Activated CD4-positive, CD25-positive, alpha-beta regulatory T cell (primary cell): ENCODE measurements at places on chromosomes 11 and 22.

GRCh38 chr11:63813563-63814382 is 517 bp downstream of the SPINDOC start:
- no peak for DNase-seq

DNA sequence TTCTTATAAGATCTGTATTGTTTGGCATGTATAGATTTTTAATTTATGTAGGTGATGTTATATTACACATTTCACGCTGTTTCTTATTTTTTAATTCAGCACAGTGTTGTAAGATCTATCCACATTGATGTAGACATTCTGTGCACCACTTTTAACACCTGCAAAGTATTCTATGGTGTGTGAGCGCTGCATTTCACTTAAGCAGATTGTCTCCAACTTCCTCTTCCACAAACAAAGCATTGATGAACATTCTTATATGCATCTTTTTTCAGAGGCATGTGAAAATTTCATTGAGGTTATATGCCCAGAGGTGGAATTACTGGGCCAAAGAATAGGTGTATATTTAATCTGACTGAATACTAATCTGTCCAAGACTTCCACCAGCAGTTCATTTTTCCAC is 3.4 kb upstream of the POU2AF1 start:
- DNase-seq, result no peak

GRCh38 chr22:19783586-19784383 is 23.2 kb downstream of the TBX1 start:
- no peak for DNase-seq

GRCh38 chr11:61041755-61042518 is 60.4 kb upstream of the CD5 start:
- peak; percentile 34 for DNase-seq

DNA sequence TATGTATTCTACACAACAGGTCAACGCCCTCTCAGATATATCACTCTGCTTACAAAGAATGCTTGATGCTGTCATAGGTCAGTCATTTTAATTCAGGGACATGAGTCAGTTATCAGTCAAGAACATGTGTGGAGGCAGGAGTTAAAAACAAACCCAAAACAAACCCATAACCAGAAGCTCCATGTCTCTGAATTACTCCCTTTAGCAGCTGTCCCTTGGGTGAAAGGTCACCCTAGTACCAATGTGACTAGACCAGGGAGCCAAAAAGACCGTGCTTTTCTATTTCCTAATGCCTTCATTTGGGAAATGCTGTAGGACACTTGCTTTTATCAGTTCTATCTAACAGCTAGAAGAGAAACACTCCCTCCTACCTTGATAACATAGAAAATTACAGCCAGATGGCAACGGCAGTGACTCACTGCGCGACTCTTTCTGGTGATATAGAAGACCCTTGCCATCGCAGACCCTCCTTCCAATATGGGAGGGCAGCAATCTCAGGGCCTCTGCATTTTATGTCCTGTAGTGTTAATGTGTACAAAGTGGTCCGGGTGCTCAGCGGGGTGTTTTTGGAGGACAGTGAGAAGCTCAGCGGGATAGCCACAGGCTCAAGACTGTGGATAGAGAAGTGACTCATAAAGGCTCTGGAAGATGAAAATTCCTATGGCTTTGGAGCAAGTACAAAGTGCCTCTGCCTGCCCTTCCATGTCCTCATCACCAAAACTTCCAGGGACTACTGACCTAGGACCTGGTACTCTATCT is 24.8 kb downstream of the APOL5 start:
- no peak for DNase-seq

DNA sequence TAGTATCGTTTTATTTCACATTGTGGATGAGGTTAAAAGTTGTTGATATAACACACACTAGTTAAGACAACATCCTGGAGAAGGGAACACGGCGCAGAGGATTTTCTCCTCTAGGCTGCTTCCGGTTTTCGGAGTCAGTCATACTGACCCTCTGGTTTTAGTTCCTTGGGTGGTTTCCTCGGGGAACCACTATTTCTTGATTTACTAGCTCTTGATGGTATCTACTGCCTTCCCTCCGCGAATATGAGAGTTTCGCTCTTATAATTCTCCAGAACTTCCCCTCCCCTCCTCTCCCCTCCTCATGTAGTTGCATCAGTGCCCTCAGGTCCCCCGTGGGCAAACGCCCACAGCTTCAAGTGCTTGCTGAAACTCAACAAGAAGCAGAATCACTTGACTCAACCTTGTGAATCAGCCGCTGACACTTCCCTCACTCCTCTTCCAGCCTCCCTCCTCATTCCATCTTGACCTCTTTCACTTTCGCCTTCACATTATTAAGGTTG is 15.9 kb upstream of the APOBEC3A start:
- no peak for DNase-seq

GRCh38 chr11:64558869-64559268 is 32.2 kb upstream of the SLC22A12 start:
- DNase-seq, result no peak

DNA sequence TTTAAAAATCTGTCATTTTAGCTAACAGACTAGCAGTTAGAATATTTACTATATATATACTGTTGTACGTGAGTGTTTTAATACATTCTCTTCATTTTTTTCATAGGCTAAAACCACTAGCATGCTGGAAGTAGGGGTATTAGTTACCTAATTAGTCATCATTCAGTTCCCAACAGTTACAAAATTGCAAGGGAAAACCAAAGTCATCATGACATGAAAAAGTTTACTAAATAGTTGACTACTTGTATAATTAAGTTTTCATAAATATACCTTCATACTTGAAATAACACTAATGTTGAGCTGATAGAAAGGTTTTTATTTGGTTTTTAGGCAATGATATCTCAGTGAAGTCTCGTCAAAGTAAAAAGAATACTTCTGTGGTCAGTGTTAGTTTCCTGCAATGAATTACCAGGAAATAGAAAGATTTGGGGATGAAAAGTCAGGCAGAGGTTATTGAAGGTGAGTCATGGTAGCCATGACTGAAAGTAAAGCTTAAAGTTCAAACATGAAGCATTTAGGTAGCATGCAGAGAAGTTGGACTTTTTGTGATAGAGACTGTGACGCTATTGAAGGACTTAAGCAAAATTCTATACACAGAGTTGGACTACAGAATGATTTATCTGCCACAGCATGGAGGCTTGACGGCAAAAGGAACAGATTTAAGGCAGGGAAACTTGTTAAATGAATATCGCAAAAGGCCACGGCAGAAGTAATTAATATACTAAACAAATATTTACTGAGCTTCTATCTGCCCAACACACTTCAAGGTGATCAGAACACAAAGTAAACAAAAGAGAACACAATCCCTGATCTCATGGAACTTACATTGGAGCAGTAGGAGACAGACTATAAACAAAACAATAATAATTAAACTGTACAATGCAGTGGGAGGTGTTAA is 828.1 kb upstream of the FAT3 start:
- DNase-seq, result no peak

DNA sequence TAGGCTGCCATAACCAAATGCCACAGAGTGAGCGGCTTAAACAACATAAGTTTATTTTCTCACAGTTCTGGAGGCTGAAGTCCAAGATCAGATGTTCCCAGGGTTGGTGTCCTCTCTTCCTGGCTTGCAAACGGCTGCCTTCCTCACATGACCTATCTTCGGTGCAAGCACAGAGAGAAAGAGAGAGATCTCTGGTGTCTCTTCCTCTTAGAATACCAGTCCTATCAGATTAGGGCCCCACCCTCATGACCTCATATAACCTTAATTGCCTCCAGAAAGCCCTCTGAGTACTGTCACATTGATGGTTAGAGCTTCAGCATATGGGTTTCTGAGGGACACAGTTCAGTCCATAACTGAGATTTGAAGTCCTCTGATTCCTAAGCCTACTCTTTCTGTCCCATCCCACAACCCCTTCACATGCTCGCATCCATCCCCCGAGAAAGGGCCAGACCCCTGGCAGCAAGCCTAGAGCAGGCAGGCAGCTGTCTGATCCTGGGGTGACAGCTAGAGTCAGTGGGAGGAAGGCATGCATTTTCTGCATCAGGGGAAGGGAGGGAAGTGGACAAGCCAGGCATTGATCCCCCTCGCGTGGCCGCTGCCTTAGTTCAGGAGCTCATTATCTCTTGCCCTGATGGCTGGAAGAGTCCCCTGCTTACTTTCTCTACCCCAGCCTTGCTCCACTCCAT is 114.1 kb downstream of the FAR1 start:
- no peak for DNase-seq

GRCh38 chr11:131561501-131561900 is 191.1 kb downstream of the NTM start:
- no peak for DNase-seq

DNA sequence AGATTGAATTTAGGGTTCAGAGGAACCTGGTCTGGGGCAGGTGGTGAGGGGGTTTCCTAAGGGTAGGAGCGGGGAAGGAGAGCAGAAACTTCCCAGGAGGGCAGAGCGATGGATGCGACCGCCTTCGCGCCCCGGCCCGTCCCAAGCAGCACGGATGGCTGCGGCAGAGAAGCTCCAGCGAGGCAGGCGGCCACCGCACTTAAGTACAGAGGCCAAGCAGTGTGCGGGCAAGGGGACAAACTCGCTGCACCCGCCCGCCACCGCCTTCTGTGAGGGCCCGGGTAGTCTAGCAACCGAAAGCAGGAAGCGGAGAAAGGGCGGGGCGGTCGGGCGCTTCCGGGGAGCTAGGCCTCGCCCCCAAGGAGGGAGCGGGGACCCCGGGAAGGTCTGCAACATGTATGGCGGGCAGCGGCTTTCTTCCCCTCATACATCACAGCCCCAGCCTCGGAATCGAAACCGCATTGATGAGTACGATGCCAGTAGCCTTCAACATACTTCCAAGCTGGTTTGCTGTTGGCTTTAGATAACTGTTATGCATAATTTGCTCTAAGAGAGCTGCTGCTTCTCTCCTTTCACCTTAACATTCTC is at the start of gene AGBL2:
Gene AGBL2 (minus strand): TSS at position 288 of the 588 bp plus-strand sequence. CDS start 719 bp downstream, outside the sequence.
- DNase-seq, result peak; percentile 72

DNA sequence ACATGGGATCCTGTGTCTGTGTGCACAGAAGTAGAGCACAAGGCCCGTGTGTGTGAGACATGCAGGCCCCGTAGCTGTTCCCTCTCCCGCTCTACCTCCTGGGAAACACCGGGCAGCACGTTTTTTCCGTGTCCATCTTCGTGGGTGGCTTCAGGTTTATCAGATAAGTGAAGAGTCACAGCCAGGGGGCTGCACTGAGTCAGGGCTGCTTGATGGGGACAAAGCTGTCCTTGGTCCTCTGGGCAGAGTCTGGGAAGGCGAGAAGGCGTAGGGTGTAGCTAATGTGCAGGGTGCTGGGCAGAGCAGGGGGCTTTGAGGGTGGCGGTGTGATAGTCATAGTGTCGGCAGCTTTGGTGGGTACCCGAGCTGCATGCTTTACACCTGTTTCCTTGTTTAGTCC is 23.7 kb downstream of the INCENP start:
- no peak for DNase-seq

DNA sequence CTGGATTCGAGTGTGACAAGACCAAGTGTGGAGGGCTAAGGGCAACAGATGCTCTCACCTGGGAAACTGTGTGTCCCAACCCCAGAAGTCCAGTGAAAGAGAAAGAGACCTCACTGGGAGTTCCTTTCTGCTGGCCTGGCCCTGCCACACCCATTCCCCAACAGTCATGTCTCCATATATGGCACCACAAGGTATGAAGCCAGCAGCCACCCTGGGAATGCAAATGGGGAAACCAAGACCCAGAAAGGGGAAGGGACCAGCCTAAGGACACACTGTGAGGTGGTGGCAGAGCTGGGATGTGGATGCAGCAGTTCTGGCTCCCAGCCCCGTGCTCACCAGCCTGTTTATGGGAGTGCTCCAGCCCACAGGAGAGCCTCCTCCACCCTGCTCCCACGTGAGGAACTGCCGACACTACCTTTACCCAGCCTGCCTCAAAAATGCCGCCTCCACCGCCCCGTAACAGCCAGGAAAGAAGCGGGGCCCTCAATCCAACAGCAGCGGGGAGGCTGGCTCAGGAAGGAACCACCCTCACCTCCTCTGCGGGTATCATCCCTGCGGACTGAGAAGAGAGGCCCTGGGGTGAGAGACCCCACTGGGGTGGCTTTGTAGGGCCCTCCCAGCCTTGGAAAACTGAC is 12.6 kb downstream of the LMO1 start:
- no peak for DNase-seq

GRCh38 chr11:24705474-24705873 is 208.6 kb downstream of the LUZP2 start:
- DNase-seq, result no peak

- DNase-seq, result no peak
Observed at GRCh38 chr11:12241971-12242672, 131.7 kb downstream of the MICAL2 start.

GRCh38 chr22:19527861-19528417 is 3.7 kb upstream of the CLDN5 start:
- no peak for DNase-seq

- DNase-seq, result peak; percentile 21
Observed at GRCh38 chr11:830295-831117, 2.2 kb upstream of the CD151 start.

GRCh38 chr11:47326198-47326597 is 26.3 kb downstream of the MYBPC3 start:
- no peak for DNase-seq

GRCh38 chr11:65214212-65214845 is 32.6 kb downstream of the CAPN1 start:
- no peak for DNase-seq

- no peak for DNase-seq
Observed at GRCh38 chr11:23123753-23124152, 263.5 kb upstream of the CCDC179 start.

DNA sequence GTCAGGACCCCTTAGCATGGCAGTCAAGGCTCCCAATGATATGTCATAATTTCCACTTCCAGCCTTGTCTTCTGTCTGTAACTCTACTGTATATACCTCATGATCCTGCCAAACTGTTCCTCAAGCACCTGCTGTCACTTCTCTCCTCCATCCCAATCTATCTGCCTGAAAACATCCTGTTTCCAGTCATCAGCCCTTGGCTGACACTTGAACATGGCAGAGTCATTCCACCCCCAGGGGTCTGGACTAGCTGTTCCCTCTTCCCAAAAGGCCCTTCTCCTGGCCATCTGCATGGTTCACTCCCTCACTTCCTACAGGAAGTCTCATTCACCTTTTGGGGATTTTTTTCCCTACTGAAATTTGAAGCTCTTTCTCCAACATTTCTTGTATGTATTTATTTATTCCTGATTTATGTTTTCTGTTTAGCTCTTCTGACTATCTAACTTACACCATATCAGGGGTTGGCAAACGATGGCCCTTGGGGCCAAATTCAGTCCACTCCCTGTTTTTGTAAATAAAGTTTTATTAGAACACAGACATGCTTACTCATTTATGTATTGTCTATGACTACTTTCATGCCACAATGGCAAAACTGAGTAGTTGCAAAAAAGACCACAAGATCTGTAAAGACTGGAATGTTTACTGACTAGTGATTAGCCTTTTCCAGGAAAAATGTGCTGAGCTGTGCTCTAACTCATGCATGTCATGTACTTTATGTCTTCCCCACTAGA is 278.4 kb downstream of the KIRREL3 start:
- DNase-seq, result no peak

- DNase-seq, result no peak
Observed at GRCh38 chr11:12454782-12455181, 77.4 kb downstream of the PARVA start.

- DNase-seq, result no peak
Observed at GRCh38 chr22:45262931-45263462, 21.8 kb upstream of the UPK3A start.
